ENCODE measurements at places on chromosomes 12 and 14.

GRCh38 chr12:4030929-4031702 is 157.9 kb upstream of the PARP11 start:
- peak; percentile 36 for DNase-seq

GRCh38 chr12:56723889-56724700 is 1.0 kb downstream of the NACA start:
- DNase-seq, result no peak

DNA sequence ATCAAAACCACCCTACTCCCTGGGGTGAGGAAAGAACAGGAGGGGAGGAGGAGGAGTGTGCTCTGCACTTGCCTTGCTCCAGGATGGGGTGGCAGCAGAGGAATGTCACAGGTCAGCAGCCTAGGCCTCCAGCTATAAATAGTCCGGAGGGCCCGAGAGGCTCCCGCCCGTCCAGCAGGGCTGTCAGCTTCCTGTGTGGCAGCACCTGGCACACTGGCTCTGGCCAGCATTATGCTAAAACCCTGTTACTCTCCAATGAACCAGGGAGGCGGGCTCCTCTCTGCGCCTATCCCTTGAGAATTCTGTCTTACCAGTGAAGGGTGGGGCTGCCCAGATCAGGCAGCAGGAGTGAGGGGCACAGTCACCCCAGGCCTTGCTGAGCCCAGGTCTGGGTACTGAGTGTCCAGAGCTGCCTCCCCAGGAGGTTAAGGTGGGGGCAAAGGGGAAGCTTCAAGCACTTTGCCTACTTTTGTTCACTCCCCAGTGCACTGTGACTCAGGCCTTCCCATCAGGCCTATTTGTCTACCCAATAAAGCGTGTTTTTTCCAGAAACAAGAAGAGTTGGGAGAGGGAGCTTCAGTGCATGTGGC is 1.2 kb upstream of the COX14 start:
- no peak for DNase-seq

GRCh38 chr14:91867316-91867988 is at the start of gene TC2N:
TC2N (minus strand) TSS chr14:91867536; CDS start chr14:91813769, 53,767 bp downstream.
- DNase-seq, result no peak

GRCh38 chr12:124445121-124445718 is 122.2 kb downstream of the NCOR2 start:
- no peak for DNase-seq

- no peak for DNase-seq
Measured at GRCh38 chr12:93059288-93059687, 130.2 kb upstream of the EEA1 start.

GRCh38 chr12:39329018-39329417 is 113.9 kb downstream of the KIF21A start:
- no peak for DNase-seq

- no peak for DNase-seq
Measured at GRCh38 chr14:98274596-98274995, 997.4 kb downstream of the BCL11B start.

DNA sequence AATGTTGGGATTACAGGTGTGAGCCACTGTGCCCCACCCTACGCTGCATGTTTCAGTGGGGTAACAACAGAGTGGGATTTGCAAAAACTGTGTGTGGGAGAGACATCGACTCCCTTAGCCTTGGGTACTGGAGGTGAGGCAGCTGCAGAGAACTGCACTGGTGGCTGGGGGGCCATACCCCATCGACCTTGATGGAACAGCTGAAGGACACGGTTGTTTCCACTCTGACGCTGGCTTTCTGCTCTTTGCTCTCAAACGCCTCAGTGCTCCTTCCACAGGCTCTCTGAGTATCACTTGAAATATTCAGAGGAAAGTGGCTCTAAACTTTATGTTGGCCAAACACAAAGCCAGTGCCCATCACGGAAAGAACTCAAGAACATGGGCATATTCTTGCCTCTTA is 30.8 kb upstream of the LRRC10 start:
- DNase-seq, result no peak

- DNase-seq, result no peak
Measured at GRCh38 chr14:38042322-38042721, 165.4 kb upstream of the SSTR1 start.

DNA sequence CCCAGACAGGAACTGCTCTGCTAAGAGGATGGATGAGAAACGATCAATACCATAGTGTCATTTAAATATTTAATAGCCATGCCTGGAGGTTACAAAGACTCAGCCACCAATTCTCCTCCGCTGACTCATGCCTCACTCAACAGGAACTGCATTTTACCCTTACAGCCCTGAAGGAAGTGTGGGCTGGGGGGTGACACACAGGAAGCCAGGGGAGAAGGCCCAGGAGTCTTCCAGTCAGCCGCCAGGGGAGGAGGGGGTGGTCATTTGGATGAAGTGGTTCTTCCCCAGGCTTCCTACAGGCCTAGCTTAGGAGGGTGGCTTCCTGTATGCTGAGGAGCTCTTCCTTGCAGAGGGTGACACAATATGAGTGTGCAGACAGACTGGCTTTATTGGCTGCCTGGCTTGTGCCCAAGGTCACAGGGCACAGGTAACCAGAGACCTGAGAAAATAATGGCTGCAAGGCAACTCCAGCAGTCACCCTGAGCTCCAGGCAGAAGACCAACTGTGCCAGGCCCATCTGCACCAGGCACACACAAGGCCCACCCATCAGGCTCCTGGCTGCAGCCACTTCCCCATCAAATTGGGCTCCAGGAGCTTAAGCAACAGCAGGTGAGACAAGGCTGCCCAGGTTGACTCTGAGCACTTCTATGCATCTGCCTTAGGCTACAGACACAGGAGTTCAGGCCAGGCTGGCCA is 30.6 kb upstream of the RPLP0 start:
- DNase-seq, result no peak

GRCh38 chr12:23631786-23632377 is 317.6 kb downstream of the SOX5 start:
- no peak for DNase-seq

DNA sequence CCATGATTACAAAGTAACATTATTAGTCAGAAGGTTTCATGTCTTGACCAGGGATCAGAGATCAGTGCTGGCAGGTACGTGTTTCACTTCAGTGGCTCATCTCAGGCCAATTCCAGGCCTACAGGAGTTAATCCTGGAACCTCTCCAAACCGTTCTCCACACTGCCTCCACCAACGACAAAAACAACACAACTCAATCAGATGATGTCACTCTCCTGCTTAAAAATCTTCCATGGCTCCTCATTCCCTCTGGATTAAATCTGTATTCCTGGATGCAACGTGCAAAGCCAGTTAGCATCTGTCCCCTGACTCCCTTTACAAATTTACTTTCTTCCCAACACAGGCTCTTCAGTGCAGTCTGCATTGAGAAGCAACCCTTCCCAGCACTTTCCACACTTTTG is 34.3 kb upstream of the TXNRD1 start:
- DNase-seq, result no peak

DNA sequence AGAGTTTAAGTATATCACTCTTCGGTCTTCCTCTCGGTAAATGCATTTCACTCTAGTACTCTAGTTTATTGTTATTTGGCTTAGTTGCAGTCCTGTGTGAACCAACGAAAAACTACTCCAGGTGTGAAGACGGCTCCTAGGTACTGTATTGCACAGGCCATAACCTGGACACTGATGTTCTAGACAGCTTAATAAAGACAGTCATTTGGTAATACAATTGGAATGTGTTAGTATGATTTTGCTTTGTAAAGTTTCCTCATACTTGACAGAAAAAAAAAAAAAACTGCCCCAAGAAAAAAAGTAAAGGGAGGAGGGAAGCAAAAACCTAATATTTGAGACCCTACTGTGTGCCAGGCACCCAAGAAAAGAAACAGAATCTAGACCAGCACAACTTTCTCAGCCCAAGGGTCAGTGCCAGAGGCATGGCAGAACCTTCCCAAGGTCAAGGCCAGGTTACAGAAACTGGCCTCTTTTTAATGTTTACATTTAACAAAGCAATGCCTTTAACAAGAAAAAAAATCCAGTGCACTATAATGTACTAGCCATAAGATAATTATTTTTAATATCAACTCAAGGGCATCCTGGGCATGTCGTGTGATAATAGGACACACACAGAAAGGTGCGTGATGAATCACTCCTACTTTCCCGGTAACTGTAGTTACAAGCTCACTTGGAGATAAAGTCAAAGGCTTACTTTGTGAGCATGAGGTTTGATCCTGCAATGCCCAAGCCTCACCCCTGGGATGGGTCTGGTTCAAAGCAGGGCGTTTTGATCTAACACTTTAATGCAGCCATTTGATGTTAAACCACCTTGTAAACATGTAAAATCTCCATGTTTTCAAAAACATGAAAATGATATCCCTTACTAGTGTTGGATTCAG is 110.6 kb downstream of the BMP4 start:
- no peak for DNase-seq

DNA sequence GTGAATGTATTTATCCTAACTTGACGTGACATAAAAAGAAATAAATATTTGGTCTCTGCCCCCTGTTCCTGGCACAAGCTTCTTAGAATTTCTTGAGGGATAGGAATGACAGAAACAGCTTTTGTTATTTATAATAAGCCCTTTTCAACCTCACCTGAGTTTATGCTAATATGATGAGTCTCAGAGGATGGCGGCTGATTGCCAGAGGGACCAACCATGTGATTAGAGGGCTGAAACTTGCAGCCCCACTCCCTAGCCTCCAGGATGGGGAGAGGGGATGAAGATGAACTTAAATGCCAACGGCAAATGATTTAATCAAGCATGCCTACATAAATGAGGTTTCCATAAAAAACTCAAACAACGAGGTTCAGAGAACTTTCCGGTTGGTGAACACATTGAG is 42.9 kb downstream of the DNAI7 start:
- DNase-seq, result no peak

GRCh38 chr12:105025890-105026289 is 39.8 kb downstream of the NOPCHAP1 start:
- DNase-seq, result no peak

DNA sequence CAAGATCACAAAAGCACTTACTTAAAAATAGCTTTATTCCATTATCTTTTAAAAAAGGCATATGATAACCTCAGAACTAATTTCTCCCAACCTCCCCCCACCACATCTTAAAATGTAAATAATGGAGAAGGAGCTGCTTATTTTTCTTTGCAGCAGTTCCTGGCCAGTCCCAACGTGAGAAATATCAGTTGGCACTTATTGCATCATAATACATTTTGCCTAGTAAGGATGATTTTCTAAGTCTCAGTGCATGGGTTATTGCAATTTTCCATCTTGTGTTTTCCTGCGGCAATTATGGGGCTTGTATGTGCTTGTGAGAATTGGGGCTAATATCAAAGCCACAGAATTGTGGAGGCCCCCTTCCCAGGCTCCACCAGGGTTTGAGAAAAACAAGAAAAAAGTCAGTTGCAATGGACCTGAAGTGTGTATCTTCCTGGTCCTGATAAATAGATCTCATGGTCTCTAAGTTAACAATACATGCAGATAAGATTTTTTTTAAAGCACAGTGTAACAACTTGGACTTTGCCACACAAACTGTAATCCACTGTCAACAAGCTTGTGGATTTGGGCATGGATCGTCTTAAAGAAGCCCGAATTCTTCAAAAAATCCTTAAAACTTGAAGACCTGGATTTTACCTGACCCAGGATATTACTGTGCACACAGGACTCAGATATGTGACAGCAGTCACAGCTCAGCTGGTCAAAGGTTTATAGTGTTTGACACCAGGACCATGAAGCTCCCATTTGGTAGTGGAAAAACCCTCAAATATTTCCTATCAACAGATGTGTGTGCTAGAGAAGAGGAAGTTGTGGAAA is 2.8 kb upstream of the WSB2 start:
- no peak for DNase-seq

- no peak for DNase-seq
Measured at GRCh38 chr14:102589761-102590290, 2.6 kb upstream of the RCOR1 start.

- DNase-seq, result no peak
Measured at GRCh38 chr14:53606203-53606602, 350.4 kb downstream of the BMP4 start.

DNA sequence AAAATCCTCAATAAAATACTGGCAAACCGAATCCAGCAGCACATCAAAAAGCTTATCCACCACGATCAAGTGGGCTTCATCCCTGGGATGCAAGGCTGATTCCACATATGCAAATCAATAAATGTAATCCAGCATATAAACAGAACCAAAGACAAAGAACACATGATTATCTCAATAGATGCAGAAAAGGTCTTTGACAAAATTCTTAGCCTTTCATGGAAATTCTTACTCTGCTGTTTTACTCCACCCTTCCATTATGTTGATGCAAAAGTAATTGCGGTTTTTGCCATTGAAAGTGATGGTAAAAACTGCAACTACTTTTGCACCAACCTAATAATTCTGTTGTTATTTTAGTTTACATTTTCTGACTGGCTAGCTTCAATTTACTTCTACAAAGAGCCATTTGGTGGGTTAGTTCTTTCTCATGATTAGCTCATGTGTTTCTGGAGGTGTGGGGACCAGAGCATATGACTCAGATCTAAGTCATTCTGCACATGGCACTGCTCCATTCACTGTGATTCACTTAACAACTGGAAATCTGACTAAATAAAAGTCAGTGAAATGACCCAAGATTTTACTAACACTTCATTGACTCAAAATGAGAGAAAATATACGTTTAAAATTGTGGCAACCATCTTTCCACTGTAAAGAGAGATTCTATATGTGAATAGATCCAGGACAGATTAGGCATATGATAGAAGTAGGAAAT is 99.9 kb downstream of the TMTC3 start:
- DNase-seq, result no peak

DNA sequence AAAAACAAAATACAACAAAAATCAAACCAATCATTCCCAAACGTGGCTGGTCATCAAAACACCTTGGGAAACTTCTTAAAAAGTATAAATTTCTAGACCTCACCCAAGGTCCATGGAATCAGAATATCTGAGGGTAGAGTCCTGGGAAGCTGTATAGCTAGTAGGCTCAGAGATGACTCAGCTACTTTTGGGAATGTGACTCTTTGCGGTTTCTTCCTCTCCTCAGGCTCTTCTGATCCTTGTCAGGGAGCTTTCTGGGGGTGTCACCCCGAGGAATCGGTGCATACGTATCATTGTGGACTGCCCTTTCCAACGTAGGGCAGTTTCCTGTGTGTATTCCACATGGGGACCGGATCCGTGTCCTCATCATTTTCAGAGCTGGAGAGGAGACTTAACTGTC is 14.8 kb downstream of the JDP2 start:
- no peak for DNase-seq

- no peak for DNase-seq
Measured at GRCh38 chr12:64456119-64456518, 4.2 kb downstream of the TBK1 start.

DNA sequence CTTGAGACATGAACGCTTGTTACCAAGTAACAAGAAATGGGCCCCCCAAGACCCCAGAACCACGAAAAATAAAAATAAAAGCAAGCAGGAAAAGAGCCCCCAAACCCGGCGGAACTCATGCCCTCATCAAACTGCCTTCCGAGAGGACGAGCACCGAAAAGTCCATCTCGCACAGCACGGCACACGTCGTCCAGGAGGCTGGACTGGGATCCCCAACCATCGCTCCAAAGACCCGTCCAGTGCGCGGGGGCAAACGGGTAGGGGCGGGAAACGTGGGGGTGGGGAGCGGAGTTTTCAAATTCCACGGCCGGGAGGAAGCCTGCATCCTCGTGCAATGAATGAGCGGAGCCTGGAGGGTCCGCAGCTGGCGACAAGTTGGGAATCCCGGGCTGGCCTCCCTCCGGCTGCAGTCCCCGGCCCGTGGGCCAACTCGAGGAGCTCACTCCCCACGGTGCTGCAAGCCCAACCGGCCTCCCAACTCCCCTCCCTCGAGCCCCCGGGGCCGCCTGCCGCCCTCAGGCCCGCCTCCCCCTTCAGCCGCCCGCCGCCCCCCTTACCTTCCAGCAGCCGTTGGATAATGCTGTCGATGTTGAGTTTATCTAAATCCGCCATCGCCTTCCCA is 484 bp downstream of the PPP1CC start:
- peak; percentile 36 for DNase-seq

GRCh38 chr14:64391113-64391725 is 3.1 kb downstream of the MTHFD1 start:
- no peak for DNase-seq

GRCh38 chr12:110916295-110916875 is 4.0 kb downstream of the MYL2 start:
- no peak for DNase-seq

Data from nucleus accumbens (tissue), 56 donors.